Inflammatory macrophage treated with lipopolysaccharide for 1 hour (primary cell): ENCODE measurements at places on chromosomes 4 and X.

DNA sequence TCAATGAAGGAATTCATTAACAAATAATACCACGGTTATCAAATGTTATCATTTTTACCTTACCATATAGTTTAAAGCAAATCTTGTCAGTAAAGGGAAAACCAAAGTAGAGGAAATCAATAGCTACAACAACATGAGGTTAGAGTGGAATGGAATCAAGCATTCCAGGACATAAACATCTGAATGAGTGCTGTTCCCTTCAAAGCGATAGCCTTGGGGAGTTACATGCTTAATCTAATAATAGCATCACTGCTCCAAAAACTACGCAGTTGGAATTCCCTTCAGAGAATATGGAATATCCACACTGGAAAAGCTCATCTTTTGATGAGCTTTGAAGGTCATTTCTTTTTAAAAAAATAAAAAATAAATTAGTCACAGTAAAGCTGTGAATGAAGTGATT is 31.2 kb downstream of the PDE5A start:
- DNase-seq, result no peak

DNA sequence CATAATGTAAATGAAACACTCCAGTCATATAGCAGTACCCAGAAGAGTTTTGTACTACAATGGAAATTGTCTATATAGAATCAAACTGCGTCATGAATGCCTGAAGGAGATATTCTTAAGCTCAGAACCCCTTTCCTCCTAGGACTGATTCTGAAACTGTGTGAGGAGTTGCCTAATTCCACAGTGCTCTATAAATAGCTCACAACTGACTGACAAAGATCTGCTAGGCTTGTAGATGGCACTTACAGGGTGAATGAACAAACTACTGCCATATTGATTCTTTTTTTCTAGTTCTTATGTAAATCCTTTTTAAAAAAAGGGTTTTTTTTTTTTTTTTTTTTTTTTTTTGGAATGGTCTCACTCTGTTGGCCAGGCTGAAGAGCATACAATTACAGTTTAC is 30.1 kb upstream of the UGT2B17 start:
- no peak for DNase-seq

DNA sequence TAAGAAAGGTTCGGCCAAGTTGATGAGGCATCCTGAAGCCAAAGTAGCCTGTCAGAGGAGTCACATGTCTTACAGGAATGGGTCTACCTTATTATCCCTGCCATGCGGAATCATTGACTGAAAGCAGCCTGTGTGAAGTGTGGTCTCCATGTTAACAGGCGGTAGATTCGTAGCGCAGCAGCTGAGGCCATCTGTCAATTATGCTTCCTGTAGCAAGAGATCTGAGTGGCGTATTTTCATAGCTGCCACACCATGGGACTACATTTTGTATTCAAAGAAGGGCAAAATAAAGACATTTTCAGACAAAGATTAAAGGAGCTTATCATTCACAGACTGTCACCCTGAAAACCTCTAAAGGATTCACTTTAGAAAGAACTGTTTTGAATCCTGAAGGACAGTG is 11.2 kb upstream of the MED14 start:
- no peak for DNase-seq

DNA sequence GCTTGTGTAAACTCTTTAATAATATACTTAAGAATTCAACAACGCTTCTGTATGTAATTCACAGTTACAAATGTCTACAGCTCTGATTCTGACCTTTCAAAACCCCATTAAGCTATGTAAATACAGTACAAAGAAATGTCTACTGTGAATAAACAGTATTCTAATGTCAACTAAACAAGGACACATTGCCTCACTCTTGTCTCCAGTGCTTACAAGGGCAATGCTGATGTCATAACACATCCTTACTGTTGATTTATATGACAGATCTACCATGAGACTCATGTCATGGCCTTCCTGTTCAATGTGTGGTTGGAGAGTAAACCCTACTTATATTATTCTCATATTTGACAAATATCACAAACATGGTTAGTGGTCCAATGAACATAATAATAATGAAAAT is 256.1 kb upstream of the ADGRL3 start:
- no peak for DNase-seq

DNA sequence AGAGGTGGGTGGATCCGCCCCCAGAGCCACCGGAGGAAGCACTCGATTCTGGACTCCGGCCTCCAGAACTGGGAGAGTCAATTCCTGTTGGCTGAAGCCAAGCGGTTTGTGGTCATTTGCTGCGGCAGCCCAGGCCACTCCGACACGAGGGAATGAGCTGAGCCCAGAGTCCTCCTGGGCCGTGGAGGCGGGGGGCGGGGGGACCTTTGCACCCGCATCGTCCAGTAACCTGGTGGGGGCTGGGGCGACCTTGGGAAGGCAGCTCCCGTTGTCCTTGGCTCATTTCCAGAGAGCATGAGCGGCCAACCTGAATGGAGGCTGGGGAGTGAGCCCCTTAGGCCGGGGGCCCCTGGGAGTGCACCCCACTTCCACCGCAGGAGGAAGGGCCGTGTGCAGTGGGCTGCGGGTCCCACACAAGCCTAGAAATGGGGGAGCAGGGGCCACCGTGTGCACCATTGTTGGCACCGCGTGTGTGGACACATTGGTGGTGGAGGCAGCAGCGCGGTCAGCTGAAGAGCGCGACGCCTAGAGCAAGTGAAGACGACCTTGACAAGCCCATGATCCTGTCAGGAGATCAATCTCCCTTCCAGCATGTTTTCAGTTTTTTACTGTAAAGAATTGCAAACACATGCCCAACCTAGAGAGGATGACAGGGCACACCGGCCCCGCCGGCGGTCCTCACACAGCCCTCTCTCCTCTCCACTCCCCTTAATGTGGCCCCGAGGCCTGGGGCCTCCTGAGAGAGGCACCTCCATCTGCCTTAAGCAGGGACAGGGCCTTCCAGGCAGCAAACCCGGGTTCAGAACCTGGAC is 19.9 kb upstream of the DUSP9 start:
- no peak for DNase-seq

GRCh38 chr4:64713256-64713840 is 304.1 kb upstream of the TECRL start:
- DNase-seq, result peak; percentile 11

- no peak for DNase-seq
Observed at GRCh38 chr4:29536745-29537144, 1183.4 kb upstream of the PCDH7 start.

DNA sequence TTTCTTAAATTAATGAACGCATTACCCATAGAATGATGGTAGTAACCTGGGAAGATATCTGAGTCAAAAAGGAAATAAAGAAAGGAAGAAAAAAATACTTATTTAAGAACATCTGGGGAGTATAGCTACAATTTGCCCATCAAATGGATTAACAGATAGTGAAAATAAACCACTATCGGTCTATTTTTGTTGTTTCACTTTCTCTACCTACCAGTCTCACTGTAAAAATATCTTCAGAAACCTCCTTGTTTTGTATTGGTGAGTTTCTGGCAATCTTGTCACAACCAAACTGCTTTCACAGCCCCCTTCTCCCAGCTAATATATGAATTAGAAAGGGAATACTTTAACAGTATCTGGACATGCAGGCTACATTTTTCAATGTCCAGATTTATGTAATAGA is 783.5 kb downstream of the STPG2 start:
- DNase-seq, result no peak

DNA sequence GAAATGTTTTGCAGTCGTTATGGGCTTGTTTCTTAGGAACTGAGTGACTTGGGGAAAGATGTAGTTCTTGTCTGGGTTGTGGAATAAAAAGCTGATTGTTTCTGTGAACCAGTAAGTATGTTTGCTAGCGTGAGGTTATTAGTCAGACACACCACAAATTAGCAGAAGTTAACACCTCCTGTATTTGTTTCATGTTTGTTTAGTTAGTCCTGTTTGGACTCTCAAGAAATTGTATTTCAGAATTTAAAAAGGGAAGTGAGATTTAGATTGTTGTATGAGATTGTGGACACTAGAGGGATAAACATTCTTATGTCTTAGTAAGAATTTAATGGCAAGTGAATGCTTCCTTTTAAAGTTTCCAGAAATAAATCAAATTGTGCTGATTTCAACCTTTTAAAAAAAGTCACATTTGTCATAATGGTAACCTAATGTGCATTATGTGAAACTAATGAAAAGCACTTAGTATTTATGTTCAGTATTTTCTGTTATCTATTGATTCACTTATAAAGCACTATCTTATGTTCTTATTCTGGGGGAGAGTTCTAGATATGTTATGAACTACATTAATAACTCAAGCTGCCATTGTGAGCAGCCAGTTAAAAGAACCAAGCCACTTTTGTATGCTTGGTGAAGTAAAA is 25.6 kb downstream of the ATP10D start:
- peak; percentile 60 for DNase-seq

DNA sequence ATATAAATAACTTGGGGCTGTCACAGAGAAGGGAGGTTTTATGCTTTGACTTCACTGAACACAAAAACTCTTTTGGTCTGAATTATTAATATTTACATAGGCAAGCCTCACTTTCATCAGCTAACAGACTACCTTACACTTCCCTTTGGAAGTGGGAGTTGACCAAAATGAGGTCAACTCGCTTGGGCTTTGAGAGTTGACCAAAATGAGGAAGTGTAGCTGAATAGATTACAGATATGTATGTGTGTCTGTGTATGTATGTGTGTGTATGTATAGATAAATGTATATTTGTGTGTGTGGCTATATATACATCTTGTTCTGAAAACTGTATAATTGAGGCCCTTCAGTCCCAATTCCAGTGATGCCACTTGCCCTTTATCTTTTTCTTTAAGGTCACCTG is 113.3 kb upstream of the IL13RA1 start:
- peak; percentile 33 for DNase-seq

DNA sequence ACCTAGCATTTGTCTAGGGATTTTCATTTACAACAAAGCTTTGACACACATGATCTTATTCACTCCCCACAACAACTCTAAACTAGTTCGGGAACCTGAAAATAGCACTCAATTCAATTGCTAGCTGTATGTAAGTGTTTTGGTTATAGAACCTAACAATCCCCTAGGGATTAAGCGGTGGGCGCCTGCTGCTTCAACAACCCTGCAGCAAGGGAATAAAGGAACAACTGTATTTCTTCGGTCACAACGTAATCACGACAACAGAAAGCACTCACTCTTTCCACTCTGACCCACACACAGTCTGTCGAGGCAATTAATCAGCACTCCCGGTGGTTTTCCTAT is 674 bp upstream of the DIAPH2 start:
- no peak for DNase-seq

DNA sequence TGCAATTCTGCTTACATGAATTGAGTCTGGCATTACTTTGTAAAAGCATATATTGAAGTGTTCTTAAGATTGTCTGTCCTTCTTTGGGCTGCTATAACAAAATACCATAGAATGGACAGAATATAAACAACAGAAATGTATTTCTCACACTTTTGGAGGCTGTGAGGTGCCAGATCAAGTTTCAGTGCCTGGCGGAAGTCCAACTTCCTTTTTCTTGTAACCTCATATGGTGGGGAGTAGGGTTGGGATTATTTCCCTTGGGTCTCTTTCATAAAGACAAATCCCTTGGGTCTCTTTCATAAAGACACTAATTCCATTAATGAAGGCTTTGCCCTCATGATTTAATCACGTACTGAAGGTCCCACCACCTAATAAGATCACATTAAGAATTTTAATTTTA is 199.3 kb upstream of the GRID2 start:
- no peak for DNase-seq
